ENCODE measurements at places on chromosomes 7 and 10.

DNA sequence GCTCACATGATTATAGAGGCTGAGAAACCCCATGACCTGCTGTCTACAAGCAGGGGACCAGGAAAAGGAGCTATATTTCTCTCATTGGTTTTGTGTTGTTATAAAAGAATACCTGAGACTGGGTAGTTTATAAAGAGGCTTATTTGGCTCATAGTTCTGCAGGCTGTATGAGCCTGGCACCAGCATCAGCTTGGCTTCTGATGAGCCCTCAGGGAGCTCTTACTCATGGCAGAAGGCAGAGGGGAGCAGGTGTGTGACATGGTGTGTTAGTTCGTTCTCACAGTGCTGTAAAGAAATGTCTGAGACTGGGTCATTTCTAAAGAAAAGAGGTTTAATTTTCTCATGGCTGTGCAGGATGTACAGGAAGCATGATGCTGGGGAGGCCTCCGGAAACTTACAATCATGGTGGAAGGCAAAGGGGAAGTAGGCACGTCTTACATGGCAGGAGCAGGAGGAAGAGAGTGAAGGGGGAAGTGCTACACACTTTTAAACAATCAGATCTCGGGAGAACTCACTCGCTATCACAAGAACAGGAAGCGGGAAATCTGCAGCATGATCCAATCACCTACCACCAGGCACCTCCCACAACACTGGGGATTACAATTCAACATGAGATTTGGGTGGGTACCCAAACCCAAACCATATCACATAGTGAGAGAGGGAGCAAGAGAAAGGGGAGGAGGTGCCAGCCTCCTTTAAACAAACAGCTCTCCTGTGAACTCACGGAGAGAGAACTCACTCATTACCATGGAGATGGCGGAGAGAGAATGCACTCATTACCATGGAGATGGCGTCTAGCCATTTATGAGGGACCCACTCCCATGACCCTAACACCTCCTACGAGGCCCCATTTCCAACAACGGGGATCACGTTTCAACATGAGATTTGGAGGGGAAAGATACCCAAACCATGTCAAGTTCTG, 133.4 kb downstream of the JCAD start:
- no peak for DNase-seq

GRCh38 chr7:25720427-25720826, 431.6 kb upstream of the NFE2L3 start:
- DNase-seq, result peak; percentile 25

DNA sequence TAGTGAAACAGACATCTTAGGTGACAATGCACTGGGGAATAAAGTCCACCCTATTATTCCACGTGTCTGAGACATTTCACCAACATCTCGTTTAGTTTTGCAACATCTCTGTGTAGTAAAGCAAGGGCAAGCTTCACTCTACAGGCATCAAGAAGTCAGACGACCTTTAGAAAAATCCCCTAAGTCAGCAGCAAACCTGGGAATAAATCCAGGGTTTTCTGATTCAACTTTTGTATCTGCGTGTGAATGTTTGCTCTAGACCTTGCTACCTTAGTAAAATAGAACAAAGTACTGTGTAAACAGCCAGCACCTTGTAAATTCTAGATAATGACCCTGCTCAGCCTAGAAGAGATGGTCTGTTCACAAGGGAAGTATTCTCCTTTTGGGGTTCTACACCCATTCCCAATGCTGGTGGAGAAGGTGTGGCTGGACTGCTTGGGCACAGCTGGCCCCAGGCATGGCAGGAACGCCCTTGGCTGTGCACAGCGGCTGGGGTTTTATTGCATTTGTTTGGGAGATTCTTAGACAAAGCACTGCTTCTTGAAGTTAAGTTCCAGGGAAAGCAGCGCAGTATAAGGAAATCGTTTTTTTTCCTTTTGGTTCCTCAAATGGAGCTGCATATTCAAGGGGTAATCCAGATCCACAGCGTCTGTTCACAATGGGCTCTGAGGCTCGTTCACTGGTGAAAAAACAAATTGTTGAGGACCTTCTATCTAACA, 38.3 kb upstream of the GALNTL5 start:
- no peak for DNase-seq

DNA sequence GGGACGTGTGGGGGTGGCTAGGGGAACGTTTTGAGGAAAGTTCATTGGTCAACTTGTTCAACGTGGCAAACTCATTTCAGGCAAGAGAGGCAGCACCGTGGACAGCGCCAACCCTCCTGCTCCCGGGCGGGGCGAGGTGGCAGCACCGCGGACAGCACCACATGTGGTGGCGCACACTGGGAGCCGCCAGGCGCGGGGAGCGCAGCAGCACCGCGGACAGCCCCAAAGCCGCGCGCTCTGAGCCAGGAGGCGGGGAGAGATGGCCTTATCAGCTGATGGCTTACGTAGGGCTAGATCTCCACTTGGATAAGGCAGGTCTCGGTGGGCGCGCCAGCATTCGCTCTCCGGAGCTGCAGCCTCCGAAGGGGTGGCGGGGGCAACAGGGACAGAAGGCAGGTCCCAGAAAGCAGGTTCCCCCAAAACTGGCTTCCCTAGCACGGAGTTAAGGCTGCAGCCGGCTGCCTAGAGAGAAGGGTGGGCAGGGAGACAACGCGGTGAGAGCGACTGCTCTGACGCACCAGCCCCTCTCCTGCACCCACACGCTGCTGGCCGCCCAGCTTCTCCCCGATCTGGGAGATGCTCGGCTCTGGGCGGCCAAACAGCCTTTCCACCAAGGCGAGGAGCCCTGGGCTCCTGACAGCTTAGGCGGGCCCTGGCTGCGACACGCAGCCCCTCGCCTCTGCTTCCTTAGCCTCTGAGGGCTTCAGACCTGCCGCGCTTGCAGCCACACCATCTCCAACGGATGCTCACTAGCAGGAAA, at the start of gene HTR5A:
HTR5A (plus strand) TSS at position 333 of the 760 bp plus-strand sequence. CDS start 576 bp downstream, outside the sequence.
- peak; percentile 29 for DNase-seq

GRCh38 chr7:107810626-107811025, 7.6 kb upstream of the SLC26A3 start:
- DNase-seq, result peak; percentile 29

GRCh38 chr10:110346914-110347313, 42.2 kb upstream of the SMNDC1 start:
- no peak for DNase-seq

DNA sequence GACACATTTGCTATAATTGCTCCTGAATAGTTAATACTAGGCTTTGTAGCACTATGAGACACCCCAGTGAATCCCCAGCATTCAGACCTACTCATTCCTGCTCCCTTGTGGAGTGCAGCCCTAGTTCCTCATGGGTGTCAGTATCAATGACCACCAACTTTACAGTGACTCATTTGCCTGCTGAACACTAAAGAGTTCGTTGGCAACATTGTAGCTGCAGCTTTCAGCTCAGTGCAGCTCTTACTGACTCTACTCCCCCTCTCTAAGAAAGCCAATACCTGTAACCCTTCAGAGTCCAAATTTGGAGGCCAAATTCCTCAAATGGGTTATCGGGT, 127.1 kb upstream of the MTPN start:
- DNase-seq, result no peak

GRCh38 chr7:122306320-122307227, 2.0 kb upstream of the FEZF1 start:
- DNase-seq, result no peak

GRCh38 chr7:77858278-77858677, 59.7 kb downstream of the PHTF2 start:
- no peak for DNase-seq

All from NAMALWA (cell line).